ENCODE measurements at places on chromosomes 5 and 9. TPM values are rescaled to one million over a fixed set of nuclear protein-coding genes. Genes with fewer than 3 reads are reported as not detected.

The GPRIN1 gene
- 2.2 TPM for polyA plus RNA-seq

The NDFIP1 gene
- polyA plus RNA-seq, result 147 TPM

The PCDHB3 gene
- polyA plus RNA-seq, result 3.7 TPM

The SMIM27 gene
- polyA plus RNA-seq, result 74.6 TPM

The RFESD gene
- 11.6 TPM for polyA plus RNA-seq

The SH2D3C gene
- polyA plus RNA-seq, result 1.3 TPM
